MM.1S (cell line): ENCODE measurements at places on chromosomes 12 and 14.

- DNase-seq, result no peak
These were observed 1.2 kb downstream of the NTN4 start for GRCh38 chr12:95789126-95790032.

DNA sequence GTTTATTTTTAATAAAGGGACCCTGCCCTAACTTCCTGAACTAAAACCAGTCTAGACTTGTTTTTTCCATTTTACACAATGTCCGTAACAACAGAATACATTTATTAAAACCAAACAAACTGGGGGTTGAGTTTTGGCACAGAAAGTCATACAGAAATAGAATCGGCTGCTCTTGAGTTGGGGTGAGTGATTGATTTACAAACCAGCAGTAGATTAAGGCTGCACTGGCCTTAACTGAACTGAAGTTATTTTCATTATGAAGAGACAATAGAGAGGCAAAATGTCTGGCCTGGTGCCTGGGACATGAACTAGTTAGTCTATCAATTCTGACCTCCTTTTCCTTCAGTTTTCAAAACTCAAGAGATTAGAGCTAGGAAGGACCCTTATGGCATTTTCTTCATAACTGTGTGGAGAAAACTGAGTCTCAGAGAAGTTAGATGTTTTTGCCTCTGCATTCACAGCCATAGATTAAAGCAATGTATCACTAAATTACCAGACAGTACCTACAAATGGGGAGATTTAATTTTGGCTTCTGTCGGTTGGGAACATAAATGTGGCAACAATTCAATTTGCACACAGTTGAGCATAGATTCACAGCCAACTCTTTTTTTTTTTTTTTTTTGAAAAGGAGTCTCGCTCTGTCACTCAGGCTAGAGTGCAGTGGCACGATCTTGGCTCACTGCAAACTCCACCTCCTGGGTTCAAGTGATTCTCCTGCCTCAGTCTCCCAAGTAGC is 19.8 kb upstream of the MGP start:
- DNase-seq, result no peak

- no peak for DNase-seq
These were observed 120.5 kb downstream of the RIMBP2 start for GRCh38 chr12:130595566-130595965.

DNA sequence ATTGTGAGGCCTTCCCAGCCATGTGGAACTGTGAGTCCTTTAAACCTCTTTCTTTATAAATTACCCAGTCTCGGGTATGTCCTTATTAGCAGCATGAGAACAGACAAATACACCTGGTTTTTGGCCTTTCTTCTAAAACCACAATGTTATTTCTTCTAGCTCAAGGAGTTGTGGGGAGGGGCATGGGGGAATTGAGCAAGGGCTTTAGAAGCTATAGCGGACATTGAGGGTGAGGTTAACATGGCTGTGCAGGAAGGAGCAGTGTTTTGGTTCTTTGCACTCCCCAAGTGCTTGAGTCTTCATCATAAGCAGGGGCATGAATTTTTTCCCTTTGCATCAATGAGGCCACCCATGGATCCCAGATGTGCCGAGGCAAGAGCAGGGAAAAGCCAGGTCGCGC is 86.8 kb downstream of the SPRING1 start:
- no peak for DNase-seq

- DNase-seq, result no peak
These were observed 80.2 kb upstream of the RTL1 start for GRCh38 chr14:100983710-100984109.

- DNase-seq, result peak; percentile 17
These were observed 4.1 kb upstream of the CRADD start for GRCh38 chr12:93673084-93673483.

- no peak for DNase-seq
These were observed 38.0 kb downstream of the ABCD2 start for GRCh38 chr12:39581592-39581991.

GRCh38 chr14:51310505-51310944 is 70.5 kb downstream of the TMX1 start:
- no peak for DNase-seq

DNA sequence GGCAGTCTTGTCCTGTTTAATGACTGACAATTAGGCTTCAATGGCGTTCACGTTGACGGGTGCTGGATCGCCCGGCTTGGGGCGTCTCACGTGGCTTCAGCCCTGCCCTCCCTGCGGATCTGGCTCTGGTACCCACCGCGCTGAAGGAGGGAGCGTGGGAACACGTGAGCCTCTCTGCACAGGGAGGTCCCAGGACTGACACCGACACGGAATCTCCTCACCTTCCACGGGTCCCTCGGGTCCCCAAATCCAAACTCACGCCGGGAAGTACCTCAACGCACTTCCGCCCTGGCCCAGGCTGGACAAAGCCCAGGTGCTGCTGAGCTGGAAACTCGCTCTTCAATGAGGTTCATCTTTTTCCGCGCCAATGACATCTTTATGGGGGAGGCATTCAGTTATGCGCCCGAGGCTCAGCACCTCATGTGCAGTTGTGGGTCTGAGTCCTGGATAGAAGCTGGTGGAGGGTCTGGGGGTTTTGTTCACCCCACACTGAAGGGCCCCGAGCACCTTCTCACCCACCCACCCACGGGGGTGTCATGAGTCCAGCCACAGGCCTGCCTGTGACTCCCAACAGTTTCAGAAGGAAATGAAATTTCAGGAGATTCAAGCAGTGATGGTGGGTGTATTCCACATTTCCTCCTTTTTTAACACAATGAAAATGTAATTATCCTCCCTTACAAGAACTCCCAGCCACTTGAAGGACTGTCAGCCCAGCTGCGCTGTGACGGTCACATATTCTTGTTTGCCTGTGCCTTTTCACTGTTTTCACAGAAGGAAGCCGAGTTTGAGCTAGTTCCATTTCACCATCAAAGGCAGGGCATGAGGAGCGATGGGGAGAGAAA is 251.7 kb upstream of the SFSWAP start:
- DNase-seq, result no peak

DNA sequence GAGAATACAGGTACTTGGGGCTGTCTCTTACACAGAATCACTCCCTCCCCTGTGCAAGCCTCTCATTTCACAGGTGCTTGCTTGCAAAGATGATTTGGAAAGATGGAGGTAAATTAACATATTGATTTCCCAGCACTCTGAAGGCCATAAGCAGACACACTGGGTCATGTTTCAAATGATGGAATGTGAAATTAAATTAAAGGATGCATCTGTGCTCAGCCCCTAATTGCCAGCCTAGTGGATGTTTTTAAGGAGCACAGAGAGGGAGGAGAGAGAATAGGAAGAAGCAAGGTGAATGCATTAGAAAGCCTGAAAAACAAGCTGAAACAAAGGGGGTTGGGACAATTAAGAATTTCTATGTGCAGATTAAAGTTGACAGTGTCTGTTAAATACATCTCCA is 96.1 kb upstream of the GRIP1 start:
- no peak for DNase-seq

- no peak for DNase-seq
These were observed 456.2 kb upstream of the MGAT4C start for GRCh38 chr12:86712425-86712843.

DNA sequence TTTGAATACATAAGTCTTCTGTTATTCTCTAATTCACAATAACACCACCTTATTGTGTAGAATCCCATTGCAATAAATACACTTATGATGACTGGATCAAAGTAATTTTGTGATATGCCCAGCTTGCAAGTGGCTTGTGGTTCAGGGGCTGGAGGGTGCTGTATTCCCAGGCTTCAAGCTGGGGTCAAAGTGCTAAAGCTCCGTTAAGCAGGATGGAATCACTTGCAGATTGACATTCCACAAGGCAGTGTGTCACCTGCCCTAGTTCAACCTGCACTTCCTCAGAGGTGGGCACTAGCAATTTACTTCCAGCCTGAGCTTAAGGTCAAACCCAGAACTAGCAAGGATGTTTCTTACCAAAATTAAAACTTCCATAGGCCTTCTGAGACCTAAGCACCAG is 166.6 kb downstream of the SSPN start:
- no peak for DNase-seq

DNA sequence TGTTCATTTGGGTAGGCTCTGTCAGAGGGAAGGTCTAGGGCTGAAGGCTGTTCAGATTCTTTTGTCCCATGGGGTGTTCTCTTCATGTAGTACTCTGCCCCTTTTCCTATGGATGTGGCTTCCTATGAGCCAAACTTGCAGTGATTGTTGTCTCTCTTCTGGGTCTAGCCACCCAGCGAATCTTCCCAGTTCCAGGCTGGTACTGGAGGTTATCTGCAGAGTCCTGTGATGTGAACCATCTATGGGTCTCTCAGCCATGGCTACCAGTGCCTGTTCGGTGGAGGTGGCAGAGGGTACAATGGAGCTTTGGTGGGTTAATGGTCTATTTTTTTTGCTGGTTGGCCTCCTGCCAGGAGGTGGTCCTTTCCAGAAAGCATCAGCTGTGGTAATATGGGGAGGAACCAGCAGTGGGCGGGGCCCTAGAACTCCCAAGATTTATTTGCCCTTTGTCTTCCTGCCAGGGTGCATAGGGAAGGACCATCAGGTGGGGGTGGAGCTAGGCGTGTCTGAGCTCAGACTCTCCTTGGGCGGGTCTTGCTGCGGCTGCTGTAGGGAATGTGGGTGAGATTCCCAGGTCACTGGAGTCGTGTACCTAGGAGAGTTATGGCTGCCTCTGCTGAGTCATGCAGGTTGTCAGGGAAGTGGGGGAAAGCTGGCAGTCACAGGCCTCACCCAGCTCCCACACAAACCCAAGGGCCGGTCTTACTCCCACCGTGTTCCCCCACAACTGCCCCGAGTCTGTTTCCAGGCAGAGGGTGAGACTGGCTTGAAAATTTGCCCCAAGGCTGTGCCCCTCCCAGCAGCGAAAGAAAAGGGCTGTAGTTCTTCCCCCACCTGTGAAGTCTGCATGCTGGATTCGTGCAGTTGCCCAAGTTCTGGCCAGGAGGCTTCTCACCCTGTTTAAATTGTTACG is 17.5 kb downstream of the MTRFR start:
- DNase-seq, result no peak

DNA sequence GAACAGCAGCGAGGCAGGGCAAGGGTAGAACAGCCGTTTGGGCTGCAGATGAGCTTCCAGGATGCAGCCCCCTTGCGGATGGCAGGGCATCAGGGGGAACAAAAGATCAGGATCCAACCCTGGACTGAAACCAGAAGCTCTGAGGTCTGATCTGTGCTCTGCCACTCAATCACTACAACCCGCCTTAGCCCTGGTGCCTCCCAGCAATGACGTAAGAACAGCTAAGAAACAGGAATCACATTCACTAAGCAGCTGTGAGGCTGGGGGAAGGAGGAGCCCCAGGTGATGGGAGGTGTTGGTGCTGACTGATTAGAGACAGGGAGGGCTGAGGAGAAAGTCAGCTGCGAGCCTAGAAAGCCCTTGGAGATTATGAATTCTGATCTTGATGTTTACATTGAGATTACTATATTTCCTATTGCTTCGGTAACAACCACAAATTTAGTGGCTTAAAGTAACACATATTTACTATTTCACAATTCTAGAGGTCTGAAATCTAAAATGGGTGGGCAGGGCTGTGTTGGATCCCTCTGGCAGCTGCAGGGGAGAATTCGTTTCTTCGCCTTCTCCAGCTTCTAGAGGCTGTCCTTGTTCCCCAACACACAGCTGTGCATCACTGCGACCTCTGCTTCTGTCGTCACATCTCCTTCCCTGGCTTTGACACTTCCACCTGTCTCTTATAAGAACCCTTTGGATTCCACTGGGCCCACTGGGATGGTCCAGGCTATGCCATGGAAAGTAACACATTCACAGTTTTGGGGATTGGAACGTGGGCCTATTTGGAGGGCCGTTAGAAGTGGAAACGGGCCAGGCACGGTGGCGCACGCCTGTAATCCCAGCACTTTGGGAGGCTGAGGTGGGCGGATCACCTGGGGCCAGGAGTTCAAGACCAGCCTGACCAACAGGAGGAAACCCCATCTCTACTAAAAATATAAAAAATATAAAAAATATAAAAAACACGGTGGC is 6.1 kb upstream of the CD9 start:
- DNase-seq, result peak; percentile 58
